ENCODE measurements at places on chromosomes 5 and 9.

DNA sequence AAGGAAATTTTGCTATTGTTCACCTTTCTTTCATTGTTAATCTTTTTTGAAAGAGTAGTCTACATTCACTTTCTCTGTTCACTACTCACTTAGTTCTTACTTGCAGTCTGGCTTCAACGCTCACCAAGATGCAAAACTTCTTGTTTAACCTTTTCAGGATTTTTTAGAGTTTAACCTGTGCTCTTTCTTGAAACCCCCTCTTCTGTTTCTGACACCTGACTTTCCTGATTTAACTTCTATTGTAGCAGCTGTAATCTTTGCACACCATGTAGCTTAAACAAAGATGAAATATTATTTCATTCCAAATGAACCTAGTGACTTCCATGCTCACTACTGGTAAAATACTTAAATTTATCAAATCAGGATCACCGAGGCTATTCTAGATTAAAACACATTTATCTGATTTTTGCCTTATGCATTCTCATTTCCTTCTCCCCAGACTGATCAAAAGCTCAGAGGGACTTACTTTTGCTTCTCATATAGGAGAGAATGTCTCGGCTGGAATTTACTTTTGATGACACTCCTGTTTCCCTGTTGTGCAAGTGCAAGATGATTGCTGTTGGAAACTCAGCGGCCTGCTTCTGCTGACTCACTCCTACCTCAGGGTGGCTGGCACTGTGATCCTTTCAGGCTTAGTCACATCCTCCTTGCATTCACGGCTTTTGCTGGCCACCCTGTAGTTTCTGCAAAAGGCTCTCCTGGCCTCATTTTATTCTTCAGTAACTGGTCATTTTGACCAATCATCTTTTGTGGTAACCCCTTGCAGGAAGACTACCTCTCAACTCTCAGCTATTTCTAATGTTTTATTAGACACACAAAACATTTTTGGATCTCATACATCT is 109.3 kb upstream of the IFNE start:
- DNase-seq, result no peak

- DNase-seq, result peak; percentile 45
Measured at GRCh38 chr9:96219026-96219899, 82.7 kb downstream of the HSD17B3 start.

GRCh38 chr9:68462105-68462775 is 78.4 kb downstream of the TMEM252 start:
- no peak for DNase-seq

- DNase-seq, result peak; percentile 55
Measured at GRCh38 chr5:112848116-112848811, 12.8 kb upstream of the SRP19 start.

GRCh38 chr5:39256477-39257235 is 37.3 kb upstream of the FYB1 start:
- DNase-seq, result no peak

GRCh38 chr5:94389515-94389899 is 228.9 kb downstream of the KIAA0825 start:
- DNase-seq, result no peak

GRCh38 chr9:105023788-105024187 is 95.8 kb upstream of the ABCA1 start:
- no peak for DNase-seq

- no peak for DNase-seq
Measured at GRCh38 chr5:115850744-115851416, 9.1 kb downstream of the AP3S1 start.
